ENCODE measurements at places on chromosomes 5 and 9. TPM values are rescaled to one million over a fixed set of nuclear protein-coding genes. Genes with fewer than 3 reads are reported as not detected.
A peak's percentile ranks its signal among the peaks of the same experiment; 100 is the strongest.

DNA sequence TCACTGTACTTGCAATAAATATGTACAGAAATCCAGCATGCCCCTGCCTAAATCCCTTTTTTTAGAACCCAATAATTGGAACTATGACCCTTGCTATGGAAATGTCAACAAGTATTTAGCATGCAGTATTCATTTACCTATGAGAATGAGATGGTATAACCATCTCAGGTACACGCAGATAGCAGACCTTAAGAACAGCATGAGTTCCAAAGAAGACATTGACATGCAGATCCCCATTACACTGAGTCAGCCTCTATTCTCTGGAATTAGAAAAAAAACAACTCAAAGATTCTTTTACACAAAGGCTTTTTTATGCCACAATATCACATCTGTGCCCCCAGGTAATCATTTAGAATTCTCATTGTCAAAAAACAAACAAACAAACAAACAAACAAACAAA is 325.6 kb upstream of the TLE4 start:
- DNase-seq, result no peak

The SPINK7 gene
- total RNA-seq, result not detected

The NR2F1-AS1 gene
- 0.60 TPM for total RNA-seq

DNA sequence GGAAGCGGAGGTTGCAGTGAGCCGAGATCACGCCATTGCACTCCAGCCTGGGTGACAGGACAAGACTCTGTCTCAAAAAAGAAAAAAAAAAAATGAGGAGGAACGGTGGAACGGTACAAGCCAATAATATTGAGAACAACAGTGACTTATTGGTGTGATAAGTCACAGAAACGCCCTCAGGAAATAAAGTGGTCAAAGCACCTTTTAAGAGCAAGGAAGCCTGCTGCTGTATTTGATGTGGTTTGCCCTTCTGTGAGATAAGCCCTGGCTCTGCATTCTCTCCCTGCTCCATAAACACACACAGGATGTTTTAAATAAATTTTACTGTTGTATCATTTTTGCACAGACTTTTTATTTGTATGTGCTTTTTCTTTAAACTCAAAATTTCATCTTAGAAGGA is 269.9 kb upstream of the MSX2 start:
- no peak for DNase-seq

DNA sequence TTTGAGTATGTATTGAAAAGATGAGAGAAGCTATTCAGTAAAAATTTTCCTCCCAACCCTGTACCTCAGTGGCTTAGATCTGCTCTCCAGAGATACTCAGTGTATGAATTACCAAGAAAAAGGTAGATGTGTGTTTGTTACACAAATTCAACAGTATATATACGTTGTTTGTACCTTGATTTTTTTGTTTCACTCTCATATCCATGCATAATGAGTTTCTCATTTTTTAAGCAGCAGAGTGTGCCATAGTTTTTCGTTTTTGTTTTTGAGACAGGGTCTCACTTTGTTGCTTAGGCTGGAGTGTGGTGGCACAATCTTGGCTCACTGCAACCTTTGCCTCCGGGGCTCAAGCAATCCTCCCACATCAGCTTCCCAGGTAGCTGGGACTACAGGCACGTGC is 77.7 kb downstream of the RAB24 start:
- no peak for DNase-seq

- DNase-seq, result no peak
Observed at GRCh38 chr5:93572608-93573353, 8.2 kb downstream of the NR2F1-AS1 start.

- DNase-seq, result no peak
Observed at GRCh38 chr5:96177303-96177869, 215.7 kb upstream of the ELL2 start.

DNA sequence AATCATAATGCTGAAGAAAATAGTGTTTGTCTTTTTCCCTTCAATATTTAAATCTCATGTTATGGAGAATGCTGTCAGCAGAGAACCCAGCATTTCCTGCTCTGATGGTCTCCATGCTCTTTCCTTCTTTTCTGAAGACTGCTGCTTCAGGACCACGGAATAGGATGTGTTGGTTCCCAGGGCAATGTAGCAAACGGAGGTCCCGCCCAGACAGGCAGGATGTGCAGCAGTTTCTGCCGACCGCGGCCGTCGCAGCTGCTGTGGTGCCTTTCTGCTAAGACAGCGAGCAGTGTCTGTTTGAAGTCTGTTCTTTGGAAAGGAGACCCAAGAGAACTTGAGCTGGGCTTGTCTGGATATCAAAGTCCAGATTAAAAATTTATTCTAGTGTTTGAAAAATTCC is 654.3 kb downstream of the CCDC171 start:
- DNase-seq, result peak; percentile 50

DNA sequence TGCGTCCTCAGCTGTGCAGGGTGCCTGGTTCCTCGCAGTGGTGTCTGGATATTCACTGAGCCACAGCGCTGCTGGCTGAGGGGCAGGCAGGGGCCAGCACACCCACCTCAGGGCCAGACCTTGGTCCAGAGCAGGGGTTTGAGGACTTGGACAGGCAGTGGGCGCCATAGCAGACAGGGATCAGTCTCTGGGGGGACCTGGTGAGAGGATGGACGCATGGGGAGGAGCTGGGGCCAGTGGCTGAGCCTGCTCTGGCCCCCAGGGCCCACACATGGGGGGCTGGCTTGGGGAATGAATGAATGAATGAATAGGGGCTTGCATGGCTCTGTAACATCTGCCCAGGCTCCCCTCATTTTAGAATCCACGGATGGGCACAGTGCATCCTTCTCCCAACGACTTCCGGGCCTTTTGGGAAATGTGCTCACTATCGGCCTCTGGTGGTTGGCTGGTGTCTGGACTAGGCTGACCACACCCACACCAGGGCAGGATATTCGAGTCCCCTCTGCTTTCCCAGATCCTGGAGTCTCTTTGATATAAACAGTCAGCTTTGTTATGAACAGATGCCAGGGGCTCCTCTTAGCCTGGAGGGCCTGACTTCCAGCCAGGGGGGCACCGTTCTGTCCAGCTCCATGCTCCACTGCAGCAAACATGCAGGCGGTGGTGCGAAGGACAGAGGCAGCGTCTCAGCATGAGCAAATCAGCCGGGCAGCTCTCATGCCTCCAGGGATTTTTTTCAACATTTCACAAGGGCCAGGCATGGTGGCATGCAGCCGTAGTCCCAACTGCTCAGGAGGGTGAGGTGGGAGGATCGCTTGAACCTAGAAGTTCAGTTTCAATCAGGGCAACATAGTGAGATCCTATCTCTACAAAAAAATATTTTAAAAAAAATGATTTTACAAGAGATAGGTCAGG is 62.6 kb downstream of the NEK6 start:
- peak; percentile 63 for DNase-seq

GRCh38 chr5:28301712-28302111 is 1263.3 kb upstream of the CDH9 start:
- no peak for DNase-seq

The FSTL4 gene
- not detected for total RNA-seq

The RIMOC1 gene
- total RNA-seq, result 15.3 TPM

The C7 gene
- 175 TPM for total RNA-seq

The TICAM2 gene
- 2.3 TPM for total RNA-seq

GRCh38 chr5:100643473-100643872 is 108.3 kb downstream of the FAM174A start:
- DNase-seq, result no peak

GRCh38 chr9:94973451-94973941 is 247.0 kb downstream of the AOPEP start:
- DNase-seq, result no peak

The PCDHGB6 gene
- 5.0 TPM for total RNA-seq

GRCh38 chr5:163888366-163888765 is 382.9 kb downstream of the MAT2B start:
- no peak for DNase-seq

DNA sequence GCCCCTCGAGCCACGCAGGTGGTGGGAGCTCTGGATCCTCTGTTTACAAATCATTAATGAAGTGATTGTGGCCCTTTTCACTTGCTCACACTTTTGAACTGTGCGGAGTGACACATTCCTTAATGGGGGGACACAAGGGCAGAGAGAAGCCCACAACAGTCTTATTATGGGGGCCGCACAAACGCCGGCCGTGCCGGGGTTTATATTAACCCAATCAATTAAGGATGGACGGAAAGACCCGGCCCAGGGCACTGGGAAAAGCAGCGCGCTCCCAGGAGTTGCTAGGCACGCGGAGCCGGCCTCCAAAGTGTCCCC is 634.8 kb downstream of the IRX1 start:
- no peak for DNase-seq

The PRUNE2 gene
- 3.1 TPM for total RNA-seq

GRCh38 chr5:124908581-124909451 is 162.4 kb upstream of the ZNF608 start:
- DNase-seq, result no peak

DNA sequence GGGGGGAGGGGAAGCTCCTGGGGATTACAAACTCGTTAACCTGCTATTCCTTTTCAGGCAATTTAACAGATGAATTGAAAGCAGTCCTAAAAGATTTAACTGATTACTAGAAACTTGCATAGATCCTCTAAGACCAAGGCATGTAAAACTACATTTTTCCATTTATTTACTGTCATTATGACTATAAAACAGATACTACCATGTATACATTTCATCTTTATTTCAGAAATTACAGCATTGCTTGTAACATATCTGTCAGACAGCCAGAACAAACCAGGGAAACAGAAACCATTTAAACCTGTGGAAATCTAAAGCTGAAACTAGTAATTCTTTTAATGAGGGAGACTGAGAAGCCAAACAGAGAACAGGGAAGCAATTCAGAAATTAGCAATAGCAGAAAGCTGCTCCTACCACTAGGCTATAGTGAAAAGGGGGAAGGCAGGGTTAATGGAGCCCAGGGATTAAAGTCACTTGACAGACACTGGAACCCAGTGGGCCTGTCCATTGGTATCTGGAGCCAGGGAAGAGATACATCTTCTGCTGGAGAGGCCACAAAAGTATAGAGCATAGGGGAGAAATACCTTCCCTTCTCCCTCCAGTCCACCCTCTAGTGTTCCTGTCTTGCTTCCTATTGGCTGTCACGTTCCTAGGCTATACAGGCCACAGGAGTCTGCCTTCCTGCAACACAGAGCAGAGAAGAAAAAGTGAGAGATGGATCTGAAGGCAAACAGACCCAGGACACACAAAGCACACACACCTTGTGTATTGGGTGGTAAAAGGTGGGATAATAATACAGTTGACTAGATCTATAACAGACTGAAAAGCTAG is 33.8 kb downstream of the PDCD1LG2 start:
- no peak for DNase-seq

The PFN3 gene
- total RNA-seq, result not detected

DNA sequence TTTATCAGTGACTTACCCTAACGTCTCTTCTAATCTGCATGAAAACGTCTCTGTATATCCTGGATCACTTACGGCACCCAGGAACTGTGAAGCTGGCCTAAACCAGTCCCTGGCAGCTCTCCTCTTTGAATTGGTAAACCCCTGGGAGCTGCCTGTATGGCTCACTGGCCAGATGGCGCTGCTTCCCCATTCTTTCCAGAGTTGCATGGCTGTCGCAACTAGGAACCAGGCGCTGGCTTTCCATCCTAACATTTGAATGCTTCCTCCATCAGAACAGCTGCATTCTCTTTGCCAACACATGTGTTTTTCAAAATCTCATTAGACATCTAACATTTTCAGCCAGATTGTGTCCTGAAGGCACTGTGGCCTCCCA is 8.0 kb upstream of the PCA3 start:
- no peak for DNase-seq

DNA sequence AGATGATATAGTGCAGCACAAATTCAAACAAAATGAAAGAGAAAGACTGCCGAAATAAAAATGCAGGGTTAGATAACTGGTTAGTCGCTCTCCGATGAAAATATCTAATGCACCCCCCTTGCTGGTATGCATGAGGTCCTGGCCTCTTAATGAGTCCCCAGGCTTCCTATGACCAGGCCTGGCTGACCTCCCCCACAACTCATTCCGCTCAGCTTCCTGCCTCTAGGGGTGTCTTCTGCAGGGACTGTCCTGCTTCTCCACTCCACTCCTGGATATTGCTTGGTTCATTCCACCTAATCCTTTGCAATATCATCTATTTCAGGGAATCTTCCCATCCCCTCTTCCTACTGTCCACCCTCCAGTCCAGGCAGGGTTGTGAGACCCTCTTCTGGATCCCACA is 341.8 kb downstream of the ASTN2 start:
- DNase-seq, result no peak

The GLDC gene
- total RNA-seq, result not detected

- peak; percentile 83 for DNase-seq
Observed at GRCh38 chr9:133054966-133055365, 6.8 kb upstream of the CEL start.

The C9orf78 gene
- total RNA-seq, result 30.0 TPM

The PDLIM4 gene
- total RNA-seq, result 4.8 TPM

DNA sequence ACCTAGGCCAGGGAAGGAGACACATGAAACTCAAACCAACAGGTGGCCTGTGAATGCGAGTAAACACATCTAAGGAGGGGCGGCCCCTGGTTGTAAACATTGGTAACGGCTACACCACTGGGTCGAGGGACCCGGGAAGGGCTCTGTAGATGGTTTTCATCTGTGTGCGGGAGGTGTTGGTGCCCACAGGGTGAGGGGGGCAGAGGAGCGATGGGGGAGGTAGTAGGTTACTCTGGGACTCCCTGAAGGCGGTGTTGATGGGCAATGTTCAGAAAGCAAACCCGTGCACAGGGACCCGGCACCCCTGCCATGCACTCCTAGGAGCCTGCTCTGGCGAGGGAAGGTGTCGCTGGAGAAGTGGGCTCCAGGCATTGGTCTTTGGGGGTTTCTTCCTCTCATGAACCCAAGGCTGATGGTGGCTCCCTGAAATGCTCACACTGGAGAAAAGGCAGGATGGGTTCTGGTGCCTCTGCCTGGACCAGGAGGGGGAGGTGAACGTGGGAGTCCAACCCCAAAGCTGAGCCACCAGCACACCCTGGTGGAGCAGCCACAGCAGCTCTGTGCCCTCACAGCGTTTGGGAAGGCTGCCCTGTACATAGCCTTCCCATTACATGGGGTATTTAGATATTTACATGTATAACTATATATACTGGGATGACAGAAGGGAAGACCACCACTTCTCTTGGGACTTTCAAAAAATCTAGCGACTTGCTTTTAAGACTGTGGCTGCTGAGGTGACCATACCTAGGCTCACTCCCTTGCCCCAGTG is 103.2 kb downstream of the ENTREP1 start:
- no peak for DNase-seq

- DNase-seq, result no peak
Observed at GRCh38 chr5:179780362-179780761, 13.4 kb upstream of the LTC4S start.

GRCh38 chr9:131043646-131044045 is 34.7 kb downstream of the LAMC3 start:
- DNase-seq, result no peak

- DNase-seq, result no peak
Observed at GRCh38 chr9:78213712-78214111, 22.2 kb upstream of the CEP78 start.

The HAVCR1 gene
- not detected for total RNA-seq

The DDX4 gene
- not detected for total RNA-seq

Measured in left ventricle myocardium inferior (tissue), 1 donor.